ENCODE measurements at places on chromosomes 7 and 10. TPM values are rescaled to one million over a fixed set of nuclear protein-coding genes. Genes with fewer than 3 reads are reported as not detected.
A peak's percentile ranks its signal among the peaks of the same experiment; 100 is the strongest.

DNA sequence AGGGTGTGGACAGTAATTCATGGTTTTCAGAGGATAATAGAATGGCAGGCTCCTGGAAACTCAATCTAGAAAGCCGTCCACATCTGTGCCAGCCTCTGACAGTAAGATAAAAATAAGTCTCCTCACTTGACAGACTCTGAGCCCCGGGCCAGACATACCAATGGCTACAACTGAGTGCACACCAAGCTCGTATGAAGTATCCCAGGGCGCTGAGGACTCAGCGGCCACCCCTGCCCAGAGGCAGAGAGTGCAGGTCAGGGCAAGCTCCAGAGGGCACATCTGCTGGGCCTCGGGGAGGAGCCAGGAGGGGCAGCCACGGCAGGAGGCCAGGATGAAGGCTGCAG is 262.8 kb upstream of the TCERG1L start:
- DNase-seq = no peak
- H3K36me3 ChIP-seq = no peaks in the 10 kb centered on the region
- H3K27me3 ChIP-seq = no peaks in the 10 kb centered on the region
- no peak overlapping the region for H3K27ac ChIP-seq
- no peak overlapping the region for H3K4me3 ChIP-seq

GRCh38 chr10:5571826-5572225 is 47.1 kb downstream of the CALML3 start:
- no peak for DNase-seq
- no peaks in the 10 kb centered on the region for H3K27me3 ChIP-seq
- H3K4me3 ChIP-seq = no peak overlapping the region
- no peaks in the 10 kb centered on the region for H3K36me3 ChIP-seq
- H3K4me1 ChIP-seq = peaks cover 20% of the 10 kb centered on the region

The ENO4 gene
- total RNA-seq = not detected

GRCh38 chr10:72320676-72321247 is 34.0 kb downstream of the DNAJB12 start:
- peaks cover 48% of the 10 kb centered on the region for H3K4me1 ChIP-seq
- peak overlapping the region; percentile 88 for H3K27ac ChIP-seq
- H3K27me3 ChIP-seq = no peaks in the 10 kb centered on the region
- peak; percentile 96 for DNase-seq
- no peaks in the 10 kb centered on the region for H3K36me3 ChIP-seq

GRCh38 chr7:145036604-145037405 is 201.0 kb upstream of the TPK1 start:
- peak; percentile 11 for DNase-seq
- H3K36me3 ChIP-seq = no peaks in the 10 kb centered on the region
- H3K27ac ChIP-seq = no peak overlapping the region
- no peak overlapping the region for H3K4me3 ChIP-seq
- no peaks in the 10 kb centered on the region for H3K4me1 ChIP-seq

GRCh38 chr7:139711991-139712743 is 65.6 kb downstream of the HIPK2 start:
- no peak overlapping the region for H3K4me3 ChIP-seq
- H3K4me1 ChIP-seq = peaks cover 17% of the 10 kb centered on the region
- DNase-seq = no peak
- H3K36me3 ChIP-seq = peaks cover 58% of the 10 kb centered on the region
- H3K27me3 ChIP-seq = no peaks in the 10 kb centered on the region

GRCh38 chr7:38190011-38190410 is 12.0 kb downstream of the STARD3NL start:
- no peak for DNase-seq
- H3K27ac ChIP-seq = no peak overlapping the region
- no peaks in the 10 kb centered on the region for H3K27me3 ChIP-seq
- H3K4me1 ChIP-seq = peaks cover 51% of the 10 kb centered on the region
- H3K36me3 ChIP-seq = peaks cover 26% of the 10 kb centered on the region

GRCh38 chr7:598899-599298 is 79.3 kb upstream of the PDGFA start:
- no peak overlapping the region for H3K4me3 ChIP-seq
- no peak overlapping the region for H3K27ac ChIP-seq
- no peaks in the 10 kb centered on the region for H3K36me3 ChIP-seq
- no peaks in the 10 kb centered on the region for H3K27me3 ChIP-seq

DNA sequence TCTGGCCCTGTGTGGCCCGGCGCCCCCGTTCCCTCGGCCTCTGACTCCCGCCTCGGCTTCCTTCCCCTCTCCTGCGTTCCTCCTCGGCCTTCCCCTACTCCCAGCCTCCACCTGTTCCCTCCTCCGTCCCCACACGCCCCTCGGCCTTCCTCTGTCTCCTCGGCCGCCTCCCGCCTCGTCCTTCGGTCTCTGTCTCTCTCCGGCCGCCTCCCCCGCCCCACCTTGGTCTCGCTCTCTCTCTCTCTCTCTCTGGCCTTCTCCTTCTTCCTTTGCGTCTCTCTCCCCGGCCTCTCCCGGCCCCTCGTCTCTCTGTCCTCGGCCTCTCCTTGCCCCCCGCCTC is 588 bp downstream of the GET4 start:
- peak overlapping the region; percentile 100 for H3K4me3 ChIP-seq
- H3K36me3 ChIP-seq = peaks cover 59% of the 10 kb centered on the region
- H3K27me3 ChIP-seq = no peaks in the 10 kb centered on the region
- H3K4me1 ChIP-seq = peaks cover 11% of the 10 kb centered on the region

- DNase-seq = no peak
- H3K4me1 ChIP-seq = no peaks in the 10 kb centered on the region
- no peak overlapping the region for H3K27ac ChIP-seq
- no peak overlapping the region for H3K4me3 ChIP-seq
Observed at GRCh38 chr7:94212160-94212559, 182.5 kb upstream of the COL1A2 start.

DNA sequence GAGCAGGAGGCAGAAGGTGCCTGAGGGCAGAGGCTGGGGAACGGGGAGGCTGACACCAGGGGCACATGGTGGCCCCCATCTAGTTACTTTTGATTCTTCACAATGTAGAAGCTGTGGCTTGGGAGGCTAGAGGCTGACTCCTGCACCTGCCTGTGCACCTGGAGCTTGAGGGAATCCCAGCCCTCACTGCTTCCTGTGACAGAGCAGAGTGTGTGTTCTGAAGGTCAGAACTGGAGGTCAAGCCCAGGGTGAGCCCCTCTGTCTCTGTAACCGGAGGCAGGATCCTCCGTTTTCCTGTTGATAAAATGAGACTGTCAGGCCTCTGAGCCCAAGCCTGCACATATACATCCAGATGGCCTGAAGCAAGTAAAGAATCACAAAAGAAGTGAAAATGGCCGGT is 124.8 kb downstream of the ACTR3B start:
- no peak overlapping the region for H3K4me3 ChIP-seq
- no peak for DNase-seq
- no peaks in the 10 kb centered on the region for H3K4me1 ChIP-seq
- H3K36me3 ChIP-seq = no peaks in the 10 kb centered on the region

DNA sequence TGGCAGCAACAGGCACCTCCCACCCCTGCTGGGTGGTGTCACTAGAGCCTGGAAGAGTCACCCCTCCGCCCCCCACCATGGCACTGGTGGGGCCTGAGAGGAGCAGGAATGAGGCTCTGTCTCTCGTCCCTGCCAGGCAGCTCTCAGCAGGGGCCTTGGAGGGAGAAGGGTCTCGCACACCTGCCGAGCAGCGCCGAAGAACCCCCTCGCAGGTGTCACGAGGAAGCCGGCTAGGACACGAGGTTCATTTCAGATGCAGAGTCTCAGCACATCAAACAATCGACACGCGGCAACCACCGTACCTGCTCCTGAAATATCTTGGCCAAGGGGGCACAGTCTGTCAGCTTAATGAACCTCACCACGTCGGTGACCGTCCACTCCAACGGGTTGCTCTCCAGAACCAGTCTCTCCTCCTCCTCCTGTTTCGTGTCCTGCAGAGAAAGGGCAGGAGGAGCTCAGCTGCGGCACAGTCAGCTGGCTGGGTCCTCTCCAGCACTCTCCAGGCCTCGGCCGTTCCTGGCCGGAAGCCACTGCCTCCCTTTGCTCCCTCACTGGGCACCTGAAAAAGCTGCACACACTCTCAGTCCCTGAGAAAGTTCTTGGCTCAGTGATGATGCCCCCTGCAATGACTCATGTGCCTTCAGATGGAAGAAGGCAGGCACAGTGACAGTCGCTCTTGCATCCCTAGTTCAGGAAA is 240.1 kb downstream of the SFMBT2 start:
- H3K4me1 ChIP-seq = no peaks in the 10 kb centered on the region
- no peaks in the 10 kb centered on the region for H3K36me3 ChIP-seq
- no peak overlapping the region for H3K27ac ChIP-seq
- no peaks in the 10 kb centered on the region for H3K27me3 ChIP-seq
- H3K4me3 ChIP-seq = no peak overlapping the region

DNA sequence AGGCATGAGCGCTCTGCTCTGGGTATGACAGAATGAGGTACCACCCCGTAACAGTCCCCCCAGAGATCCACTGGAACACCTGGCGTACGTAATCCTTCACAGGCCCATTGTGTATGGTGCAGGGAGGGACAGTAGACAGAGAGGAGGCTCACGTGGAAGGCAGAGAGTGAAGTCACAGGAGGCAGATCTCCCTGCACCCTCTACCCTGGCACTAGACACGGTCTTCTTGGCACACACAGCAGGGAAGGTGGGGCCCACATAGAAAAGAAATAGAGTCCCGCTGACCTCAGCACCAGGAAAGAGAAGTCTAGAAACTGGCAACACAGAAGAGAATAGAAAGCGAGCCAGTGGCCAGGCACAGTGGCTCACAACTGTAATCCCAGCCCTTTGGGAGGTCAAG is 51.9 kb downstream of the SLC29A4 start:
- no peak for DNase-seq
- peaks cover 23% of the 10 kb centered on the region for H3K36me3 ChIP-seq
- no peaks in the 10 kb centered on the region for H3K27me3 ChIP-seq
- H3K27ac ChIP-seq = no peak overlapping the region
- H3K4me1 ChIP-seq = no peaks in the 10 kb centered on the region

The ZNF488 gene
- total RNA-seq = 1.2 TPM

DNA sequence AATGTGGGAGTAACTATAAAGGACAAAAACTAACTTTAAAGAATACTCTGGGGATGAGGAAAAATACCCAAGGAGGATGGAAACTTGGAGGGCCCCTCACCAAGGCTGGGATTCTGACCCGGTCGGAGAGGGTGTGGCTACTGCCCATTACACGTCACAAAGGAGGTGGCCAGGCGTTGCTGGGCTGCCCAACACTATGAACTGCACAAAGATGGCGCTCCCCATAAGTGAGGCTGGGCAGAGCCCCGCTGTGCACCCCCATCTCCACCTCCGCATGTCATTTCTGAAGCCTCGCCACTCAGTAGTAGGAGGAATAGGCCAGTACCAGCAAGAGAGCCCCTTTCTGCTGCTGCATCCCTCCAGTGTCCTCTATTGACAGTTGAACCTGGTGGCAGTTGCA is 290.1 kb upstream of the ZNF32 start:
- H3K4me3 ChIP-seq = no peak overlapping the region
- no peaks in the 10 kb centered on the region for H3K27me3 ChIP-seq
- no peak for DNase-seq
- no peak overlapping the region for H3K27ac ChIP-seq
- H3K4me1 ChIP-seq = no peaks in the 10 kb centered on the region

- H3K36me3 ChIP-seq = no peaks in the 10 kb centered on the region
- no peak overlapping the region for H3K27ac ChIP-seq
- no peaks in the 10 kb centered on the region for H3K27me3 ChIP-seq
- no peak for DNase-seq
- no peaks in the 10 kb centered on the region for H3K4me1 ChIP-seq
- H3K4me3 ChIP-seq = no peak overlapping the region
Observed at GRCh38 chr10:98074315-98074911, 44.0 kb upstream of the CRTAC1 start.

GRCh38 chr10:6233725-6234277 is 31.1 kb downstream of the PFKFB3 start:
- H3K4me3 ChIP-seq = no peak overlapping the region
- H3K27ac ChIP-seq = no peak overlapping the region

- H3K27me3 ChIP-seq = no peaks in the 10 kb centered on the region
- no peaks in the 10 kb centered on the region for H3K36me3 ChIP-seq
- DNase-seq = no peak
- no peak overlapping the region for H3K27ac ChIP-seq
Observed at GRCh38 chr7:105926131-105926530, 36.9 kb upstream of the CDHR3 start.

DNA sequence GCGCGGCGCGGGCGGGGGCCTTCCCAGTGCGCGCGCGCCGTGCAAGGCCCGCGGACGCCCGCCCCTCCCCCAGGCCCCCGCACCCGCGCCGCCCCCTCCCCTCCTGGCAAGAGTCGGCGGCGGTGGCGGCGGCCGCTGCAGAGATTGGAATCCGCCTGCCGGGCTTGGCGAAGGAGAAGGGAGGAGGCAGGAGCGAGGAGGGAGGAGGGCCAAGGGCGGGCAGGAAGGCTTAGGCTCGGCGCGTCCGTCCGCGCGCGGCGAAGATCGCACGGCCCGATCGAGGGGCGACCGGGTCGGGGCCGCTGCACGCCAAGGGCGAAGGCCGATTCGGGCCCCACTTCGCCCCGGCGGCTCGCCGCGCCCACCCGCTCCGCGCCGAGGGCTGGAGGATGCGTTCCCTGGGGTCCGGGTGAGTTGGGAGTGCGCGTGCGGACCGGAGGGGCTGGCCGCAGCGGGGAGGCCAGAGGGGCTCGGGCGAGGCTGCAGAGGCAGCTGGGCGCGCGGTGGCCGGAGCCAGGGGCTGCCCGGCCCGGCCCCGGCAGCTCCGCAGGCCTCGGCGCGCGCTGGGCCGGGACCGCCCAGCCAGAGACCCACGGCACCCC is at the start of gene BMPR1A:
TSS of gene BMPR1A (plus strand) at position 109 of the 602 bp plus-strand sequence. CDS start 119,400 bp downstream, outside the sequence.
- H3K27me3 ChIP-seq = no peaks in the 10 kb centered on the region
- peak within 1 kb of the TSS; percentile 98 for H3K4me3 ChIP-seq
- DNase-seq = no peak
- H3K4me1 ChIP-seq = peaks cover 21% of the 10 kb centered on the region

All from SJSA1 (cell line).